ENCODE measurements at places on chromosomes 5 and 9.
A peak's percentile ranks its signal among the peaks of the same experiment; 100 is the strongest.

DNA sequence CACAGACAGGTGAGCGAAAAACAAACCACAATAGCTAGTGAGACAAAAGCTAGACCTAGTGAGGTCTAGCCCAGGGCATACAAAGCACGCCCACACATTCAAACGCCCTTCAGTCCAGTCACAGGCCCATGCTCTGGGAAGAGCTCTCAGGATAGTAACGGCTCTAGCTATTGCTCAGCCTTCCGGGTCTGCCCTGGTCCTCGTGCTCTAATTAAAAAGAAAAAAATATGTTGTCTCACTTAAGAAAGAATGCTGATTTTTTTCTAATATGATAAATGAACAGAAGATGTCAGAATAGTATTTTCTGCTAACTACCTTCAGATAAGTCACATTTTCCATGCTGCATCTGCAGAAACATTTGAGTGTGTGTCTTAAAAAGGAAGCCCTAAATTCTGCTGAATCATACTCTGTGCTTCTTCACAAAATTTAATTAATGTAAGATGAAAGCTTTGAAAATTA, 94.5 kb downstream of the PLPP1 start:
- DNase-seq = no peak

DNA sequence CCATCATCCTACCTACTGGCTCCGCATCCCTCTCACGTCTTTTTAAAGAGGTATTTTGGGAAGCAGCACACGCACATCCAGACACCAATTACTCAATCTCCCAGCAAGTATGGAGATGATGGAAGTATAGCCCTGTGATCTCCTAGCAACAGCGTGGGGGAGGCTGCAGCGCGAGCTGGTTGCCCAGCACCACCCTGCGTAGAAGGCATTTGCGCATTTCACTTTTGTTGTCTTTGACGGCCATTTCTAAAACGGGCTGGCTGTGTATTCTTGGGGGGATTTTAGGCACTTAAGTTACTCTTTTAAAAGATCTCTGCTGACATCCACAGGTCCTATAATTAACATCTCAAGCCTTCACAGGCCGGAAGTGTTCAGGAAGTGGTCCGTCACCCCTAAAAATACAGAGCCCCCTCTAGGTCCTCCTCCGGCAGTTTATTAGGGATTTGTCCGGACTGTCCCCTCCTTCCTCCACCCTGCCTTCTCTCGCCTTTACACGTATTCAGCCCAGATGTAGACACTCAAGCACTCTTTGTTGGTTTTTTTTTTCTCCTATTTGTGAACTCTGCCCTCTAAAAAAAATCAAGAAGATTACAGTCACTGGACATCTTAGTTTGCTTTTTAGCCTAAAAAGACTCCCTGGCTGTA, 371.4 kb downstream of the NTRK2 start:
- no peak for DNase-seq

DNA sequence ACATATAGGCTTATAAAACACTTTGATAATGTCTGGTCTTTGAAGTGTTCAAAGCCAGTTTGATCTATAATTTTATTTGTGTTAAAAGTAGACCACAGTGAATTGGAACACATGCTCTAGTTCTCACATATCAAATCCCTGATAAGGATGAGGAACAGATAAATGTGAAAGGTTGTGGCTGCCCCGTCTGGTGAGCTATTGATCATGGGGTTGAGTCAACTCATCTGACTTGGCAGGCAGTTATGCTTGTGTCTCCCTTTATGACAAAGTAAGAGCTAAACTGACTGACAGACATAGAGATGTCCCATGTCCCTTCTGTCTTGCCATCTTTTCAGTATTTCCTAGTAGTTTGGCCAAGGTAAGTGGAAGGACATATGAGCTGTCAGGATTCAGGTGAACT, 2.9 kb upstream of the ERMP1 start:
- DNase-seq = no peak

DNA sequence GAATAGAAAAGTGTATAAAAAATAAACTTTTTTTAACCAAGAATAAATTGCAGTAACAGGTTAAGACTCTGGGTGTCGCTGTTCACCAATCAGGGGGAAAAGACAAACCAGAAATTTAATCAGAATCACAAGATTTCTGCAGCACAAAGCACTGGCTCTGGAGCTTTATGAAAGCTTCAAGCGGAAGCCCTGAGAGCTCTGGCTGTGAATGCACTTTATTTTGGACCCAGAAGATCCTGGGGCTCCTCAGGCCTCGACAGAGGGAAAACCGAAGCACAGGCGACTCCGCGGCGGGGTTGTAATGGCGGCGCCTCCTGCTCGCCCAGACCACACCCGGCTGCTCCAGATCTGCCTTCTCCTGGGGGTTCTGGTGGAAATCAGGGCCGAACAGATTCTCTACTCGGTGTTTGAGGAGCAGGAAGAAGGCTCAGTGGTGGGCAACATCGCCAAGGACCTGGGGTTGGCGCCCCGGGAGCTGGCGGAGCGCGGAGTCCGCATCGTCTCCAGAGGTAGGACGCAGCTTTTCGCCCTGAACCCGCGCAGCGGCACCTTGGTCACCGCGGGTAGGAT, at the start of gene PCDHGA4:
Gene PCDHGA4 (plus strand): TSS at position 122 of the 570 bp plus-strand sequence. CDS start 87 bp downstream, at position 209.
- no peak for DNase-seq

DNA sequence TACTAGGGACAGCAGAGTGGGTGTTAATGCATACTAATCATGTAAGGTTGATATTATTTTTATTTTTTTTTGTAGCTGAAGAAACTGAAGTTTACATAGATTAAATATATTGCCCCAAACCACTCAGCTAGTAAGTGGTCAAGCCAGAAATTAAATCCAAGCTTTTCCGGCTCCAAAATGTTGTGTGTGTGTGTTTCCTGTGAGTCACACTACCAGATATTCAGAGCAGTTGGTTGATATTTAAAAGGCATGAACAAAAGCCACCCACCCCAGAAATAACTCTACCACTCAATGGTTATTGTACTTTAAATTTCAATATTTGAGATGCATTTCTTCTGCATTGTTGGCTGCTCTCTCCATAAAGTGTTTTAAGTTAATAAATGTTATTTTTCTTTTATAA, 29.5 kb downstream of the KCNN2 start:
- DNase-seq = no peak

GRCh38 chr5:1164696-1165630, 36.4 kb upstream of the SLC6A19 start:
- no peak for DNase-seq

DNA sequence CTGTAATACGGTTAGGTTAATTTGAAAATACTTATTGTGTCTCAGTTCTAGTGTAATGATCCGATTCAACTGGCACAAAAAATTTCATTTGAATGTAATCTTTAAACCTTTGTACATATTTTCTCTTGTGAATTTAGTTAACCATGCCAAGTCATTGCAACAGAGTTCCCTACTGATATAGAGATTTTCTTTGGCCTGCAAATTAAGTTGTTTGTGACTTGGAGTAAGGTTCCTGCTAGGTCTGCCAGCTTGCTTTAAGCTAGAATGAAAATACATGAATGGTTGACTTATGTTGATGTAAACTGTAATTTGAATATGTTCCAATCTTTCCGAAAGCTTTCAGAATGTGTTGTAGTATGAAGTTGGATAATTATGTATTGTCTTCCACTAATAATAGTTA, 1004.1 kb upstream of the EDIL3 start:
- DNase-seq = no peak

- no peak for DNase-seq
These were observed 28.2 kb downstream of the ARL15 start for GRCh38 chr5:54281960-54282692.

DNA sequence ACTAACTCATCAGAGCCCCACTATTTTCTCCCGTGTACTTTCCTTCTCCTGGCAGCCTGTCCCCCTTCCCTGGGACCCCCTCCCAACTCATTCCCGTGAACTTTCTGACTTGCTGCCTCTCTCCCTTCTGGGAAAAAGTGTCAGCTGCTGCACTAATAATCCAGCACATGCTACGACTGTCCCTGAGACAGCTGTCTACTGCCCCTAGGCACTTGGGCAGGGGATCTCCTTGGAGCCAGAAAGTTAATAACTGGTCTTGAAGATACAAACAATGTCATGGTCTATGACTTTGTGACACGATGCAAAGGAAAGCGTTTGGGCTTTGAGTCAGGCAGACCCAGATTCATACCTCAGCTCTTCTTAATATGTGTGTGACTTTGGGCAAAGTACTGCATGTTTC, 10.1 kb upstream of the RNF183 start:
- no peak for DNase-seq

DNA sequence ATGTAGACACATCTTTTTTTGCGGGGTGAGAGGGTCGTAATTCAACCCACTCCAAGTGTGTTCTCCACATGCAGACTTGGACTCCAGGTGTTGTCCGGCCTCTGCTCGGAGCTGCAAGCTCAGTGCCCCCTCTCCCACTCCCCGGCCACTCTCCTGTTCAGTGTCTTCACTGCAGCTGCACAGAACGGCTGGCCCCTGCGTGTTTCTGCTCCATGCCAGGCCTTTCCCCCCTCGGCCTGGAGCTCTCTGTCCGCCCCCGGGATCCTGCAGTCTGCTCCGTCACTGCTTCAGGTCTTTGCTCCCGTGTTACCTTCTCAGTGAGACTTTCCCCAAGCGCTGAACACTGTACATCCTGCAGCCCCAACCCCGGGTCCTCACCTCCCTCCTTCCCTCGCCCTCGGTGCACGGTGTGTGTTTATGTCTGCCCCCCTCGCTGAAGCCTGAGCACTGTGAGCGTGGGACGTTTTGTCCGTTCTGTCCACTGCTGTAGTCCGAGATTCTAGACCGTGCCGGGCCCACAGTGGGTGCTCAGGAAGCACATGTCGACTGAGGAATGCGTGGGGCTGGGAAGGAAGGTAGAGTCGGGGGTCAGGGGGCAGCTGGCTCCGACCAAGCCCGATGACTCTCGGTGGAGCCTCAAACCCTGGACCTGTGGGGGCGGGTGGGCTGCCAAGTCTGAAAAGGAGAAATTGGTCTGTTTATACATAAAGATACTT, 26.4 kb upstream of the GFPT2 start:
- no peak for DNase-seq

DNA sequence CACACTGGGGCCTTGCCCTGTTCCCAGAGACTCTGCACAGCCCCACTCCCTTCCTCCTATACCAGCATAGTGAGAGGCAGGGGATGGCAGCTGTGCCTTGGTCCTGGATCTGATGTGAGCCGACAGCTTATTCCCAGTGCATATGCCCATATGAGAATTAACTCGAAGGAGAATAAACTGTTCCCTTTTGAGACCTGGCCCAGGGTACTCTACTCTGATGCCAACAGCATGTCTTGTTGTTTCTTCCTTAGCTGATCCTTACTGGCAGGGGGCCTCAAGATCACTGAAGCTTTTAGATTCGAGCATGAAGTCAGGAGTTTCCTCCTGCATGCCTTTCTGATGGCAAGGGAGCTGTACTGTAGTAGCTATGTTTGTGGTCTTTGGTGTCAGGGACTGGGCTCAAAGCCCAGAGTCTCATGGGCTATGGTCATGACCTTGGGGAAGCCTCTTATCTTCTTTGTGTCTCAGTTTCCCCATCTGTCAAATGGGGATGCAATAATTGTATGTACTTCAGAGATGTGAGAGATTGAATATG, 57.1 kb downstream of the DOCK2 start:
- no peak for DNase-seq

DNA sequence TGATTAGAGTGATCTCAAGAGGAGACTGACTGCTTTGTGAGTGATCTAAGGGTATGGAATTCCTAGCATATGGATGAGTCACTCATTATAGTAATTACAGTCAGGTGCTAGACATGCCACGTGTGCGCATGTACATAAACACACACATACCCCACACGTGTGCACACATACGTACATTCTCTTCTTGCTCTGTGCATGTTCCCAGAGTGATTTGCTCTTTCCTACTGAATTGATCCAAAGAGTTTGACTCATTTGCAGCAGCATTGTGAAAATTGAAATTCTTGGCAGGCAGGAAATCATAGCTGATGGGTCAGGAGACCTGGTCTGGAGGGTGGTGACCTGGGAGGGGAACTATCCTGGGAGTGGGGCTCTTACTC, 63.8 kb downstream of the ANGPTL2 start:
- no peak for DNase-seq

- DNase-seq = peak; percentile 60
These were observed 15.5 kb downstream of the TRIM7 start for GRCh38 chr5:181189363-181189961.

DNA sequence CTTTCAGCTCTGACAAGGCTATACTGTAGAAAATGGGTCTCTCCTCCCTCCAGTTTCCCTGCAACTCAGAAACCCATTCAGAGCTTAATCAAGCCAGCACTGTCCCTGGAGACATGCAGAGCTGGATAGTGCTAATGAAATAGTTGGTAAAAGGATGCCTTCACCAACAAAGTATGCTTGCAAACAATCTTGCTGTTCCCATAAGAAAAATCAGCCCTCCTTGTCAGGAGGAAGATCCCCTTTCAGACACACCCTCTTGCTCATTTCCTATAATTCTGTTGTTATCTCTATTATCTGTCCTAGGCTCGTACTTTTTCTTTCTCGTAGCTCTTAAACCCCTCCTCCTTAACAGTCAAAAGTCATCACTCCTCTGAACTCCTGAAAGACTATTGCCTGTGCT, 9.9 kb upstream of the OSMR start:
- no peak for DNase-seq

DNA sequence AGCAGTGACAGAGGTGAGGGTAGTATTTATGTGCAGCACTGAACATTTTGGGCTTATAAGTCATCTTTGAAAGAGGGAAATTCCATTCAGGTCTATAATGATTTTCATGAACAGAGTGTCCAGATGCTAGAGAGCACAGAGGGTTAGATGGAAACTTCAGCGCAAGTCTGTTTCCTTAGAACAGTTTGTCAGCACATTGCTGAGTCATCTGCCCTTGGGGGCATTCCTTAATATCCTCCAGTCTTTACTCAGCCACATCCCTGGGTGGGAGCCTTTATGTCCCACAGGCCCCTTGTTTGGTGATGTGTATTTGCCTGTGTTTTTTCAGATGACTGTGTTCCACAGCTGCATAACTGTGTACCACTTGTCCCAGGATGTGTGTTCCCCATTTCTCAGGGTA, 138.5 kb upstream of the S1PR3 start:
- DNase-seq = no peak

DNA sequence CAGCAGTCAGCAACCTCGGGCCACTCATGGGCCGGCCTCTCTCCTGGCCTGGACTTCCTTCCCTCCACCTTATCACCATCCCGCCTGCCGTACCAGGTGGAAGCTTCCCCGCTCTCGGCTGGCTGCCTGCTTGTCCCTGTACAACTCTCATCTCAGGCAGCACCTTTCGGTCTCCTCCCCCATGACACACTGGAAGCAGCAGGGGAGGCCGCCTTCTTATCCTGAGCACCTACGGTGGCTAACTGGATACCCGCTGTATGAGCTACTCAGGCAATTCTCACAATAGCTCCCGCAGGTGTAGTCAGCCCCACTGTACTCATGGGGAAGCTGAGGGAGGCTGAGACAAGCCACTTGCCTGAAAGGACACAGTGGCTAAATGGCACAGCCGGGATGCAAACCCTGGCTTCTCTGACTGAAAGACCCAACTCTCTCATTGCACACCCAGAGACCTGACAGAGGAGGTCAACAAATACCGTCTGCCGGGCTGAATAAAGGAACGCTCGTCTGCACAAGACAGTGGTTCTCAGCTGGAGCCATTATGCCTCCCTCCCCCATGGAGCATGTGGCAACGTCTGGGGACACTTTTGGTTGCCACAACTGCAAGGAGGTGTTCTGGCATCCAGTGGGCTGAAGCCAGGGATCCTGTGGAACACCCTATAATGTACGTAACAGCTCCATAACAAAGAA, 9.6 kb downstream of the STK10 start:
- DNase-seq = no peak
